ENCODE measurements at places on chromosomes 2 and 18.
A peak's percentile ranks its signal among the peaks of the same experiment; 100 is the strongest.

DNA sequence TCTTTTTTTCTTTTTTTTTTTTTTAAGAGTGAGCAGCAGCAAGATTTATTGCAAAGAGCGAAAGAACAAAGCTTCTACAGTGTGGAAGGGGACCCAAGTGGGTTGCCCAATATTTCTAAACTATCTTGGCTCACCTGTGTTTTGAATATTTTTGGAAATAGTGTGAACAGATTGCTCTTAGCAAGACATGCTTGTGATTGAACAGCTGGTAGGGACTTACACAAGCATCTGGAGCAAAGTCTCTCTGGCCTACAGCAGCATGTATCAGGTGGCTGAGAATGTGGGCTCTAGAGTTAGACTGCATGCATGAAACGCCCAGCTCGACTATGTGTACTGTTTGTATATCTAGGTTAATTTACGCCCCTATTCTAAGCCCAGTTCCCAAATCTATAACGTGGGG lies 40.3 kb upstream of the FBXO11 start:
- no peak for DNase-seq

- DNase-seq, result no peak
Measured at GRCh38 chr18:23712445-23712844, 23.2 kb downstream of the LAMA3 start.

- DNase-seq, result no peak
Measured at GRCh38 chr2:181357979-181358378, 99.2 kb upstream of the ITGA4 start.

- DNase-seq, result no peak
Measured at GRCh38 chr2:33530690-33531548, 54.5 kb downstream of the RASGRP3 start.

DNA sequence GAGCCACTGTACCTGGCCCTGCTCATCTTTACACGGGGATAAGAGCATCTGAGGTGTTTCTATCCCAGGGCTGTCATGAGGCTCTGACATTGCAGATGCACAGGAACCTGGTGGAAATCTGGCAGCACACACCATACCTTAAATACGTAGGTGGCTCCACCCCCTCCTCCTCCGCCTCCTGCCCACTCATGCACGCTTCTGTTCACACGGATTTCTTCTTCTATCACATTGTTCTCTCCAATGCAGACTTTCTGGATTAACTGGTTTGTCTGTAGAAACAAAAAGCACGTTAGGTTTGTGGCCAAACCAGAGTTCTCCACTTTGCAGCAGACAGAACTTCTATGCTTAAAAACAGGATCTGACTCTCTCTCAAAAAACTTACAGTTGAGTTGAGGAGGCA lies 118.2 kb downstream of the CLIP4 start:
- DNase-seq, result no peak

GRCh38 chr2:129103936-129104878 lies 785.5 kb upstream of the HS6ST1 start:
- no peak for DNase-seq

DNA sequence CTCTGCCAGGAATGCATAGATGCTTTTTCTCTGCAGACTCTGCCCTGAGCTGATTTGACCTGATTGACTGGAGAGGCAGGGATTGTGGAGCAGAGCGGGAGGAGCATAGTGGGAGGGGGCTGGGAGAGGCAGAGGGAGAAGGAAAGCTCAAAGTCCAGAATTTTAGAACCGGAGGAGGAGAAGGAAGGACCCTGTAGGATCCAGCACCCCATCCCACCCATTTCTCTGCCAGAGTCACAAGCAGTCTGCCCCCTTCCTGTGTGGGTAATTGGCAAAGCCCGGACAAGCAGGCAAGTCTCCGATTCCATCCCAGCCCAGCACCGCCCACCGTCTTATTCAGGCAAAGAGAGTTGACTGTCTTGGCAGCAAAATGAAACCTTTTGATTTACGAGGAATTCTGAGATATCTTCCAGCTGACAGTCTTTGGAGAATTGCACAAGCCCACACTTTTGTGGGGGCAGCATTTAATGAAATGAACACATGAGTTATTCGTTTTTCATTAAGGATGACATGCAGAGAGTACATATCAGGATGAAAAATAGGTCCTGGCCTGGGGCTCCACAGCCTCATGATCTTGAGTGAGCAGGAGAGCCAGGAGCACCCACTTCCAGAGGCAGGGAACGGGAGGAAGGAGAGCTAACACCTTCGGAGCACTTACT lies 103.1 kb downstream of the MCFD2 start:
- no peak for DNase-seq

DNA sequence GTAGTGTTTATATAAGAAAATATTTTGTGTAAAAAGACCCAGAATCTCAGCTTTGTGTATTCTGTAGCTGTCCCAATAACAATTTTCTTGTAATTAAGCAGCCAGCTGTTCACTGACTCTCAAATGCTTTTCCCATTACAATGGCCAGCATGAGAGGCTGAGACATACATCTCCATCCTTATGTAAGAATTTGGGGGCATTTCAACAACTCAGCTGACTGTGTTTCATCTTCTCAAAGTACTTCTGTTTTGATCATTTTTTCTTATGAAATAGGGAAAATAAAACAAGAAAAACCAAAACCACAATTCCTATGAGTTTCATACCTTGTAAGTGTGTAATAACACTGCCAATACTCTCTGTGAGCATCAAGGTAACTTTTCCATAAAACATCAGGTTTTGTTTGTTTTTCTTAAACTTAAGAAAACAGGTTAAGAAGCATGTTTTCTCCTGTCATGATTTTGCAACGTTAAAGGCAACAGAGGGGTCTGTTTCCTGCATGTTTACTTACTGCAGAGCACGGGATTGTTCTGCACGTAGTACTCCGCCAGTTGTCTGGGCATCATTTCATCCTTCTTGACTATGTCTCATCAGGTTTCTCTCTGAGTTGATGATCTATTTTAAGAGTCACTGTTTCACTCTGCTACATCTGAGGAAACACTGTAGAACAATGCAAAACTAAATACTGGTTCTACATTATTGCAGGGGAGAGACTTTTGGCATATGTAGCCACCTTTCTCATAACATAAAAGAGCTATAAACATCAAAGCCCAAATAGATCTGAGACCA lies 62.9 kb upstream of the CYRIA start:
- DNase-seq, result no peak

GRCh38 chr2:33021542-33022227 lies 74.9 kb downstream of the LTBP1 start:
- no peak for DNase-seq

GRCh38 chr2:230676546-230676945 lies 36.1 kb upstream of the CAB39 start:
- no peak for DNase-seq

GRCh38 chr18:50034029-50034428 lies 160.9 kb downstream of the MYO5B start:
- DNase-seq, result no peak

GRCh38 chr2:97819754-97820153 lies 106.4 kb downstream of the ZAP70 start:
- no peak for DNase-seq

DNA sequence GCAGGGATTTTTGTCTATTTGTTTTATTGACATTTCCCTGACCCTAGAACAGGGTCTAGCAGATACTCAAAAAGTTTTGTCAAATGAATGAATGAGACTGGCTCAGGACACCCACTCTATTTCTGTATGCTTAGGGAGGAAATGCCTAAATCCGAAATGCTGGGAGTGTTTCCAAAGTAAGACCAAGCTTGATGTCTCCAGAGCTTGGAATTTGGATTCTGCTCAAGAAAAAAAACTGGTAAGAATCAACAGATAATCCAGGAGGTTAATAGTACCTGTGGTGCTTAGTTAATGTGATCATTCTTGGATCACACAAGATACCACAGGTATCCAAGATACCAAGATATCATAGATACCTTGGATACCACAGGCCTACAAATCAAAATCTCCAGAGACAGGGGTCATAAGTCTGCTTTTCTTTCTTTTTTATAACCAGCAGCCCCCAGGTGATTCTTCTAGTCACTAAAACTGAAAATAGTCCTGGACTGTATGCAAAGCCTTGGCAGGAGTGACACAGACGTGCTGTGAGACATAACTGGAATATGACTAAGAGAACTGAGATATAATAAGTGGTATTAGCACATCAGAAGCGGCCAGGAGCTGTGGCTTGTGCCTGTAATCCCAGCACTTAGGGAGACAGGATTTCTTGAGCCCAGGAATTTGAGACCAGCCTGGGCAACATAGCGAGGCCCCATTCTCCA lies 39.9 kb upstream of the SP3 start:
- DNase-seq, result no peak

- DNase-seq, result no peak
Measured at GRCh38 chr2:233411162-233411561, 56.9 kb downstream of the DGKD start.

DNA sequence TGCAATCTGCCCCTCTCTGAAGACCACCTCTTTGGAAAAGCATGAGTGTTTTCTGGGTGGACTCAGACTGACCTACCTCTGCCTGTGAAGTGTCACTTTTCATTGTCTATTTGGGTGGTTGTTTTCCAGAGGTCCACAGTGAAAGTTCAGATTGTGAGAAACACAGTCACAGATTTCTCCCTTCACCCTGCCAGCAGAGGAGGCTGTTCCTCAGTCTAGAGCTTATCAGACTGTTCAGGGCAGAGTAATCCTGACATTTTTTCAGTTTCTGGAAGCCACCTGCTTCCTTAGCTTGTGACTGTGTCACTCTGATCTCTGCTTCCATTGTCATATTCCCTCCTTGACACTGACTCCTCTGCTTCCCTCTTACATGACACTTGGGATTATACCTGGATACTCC lies 55.4 kb upstream of the RMP24 start:
- no peak for DNase-seq

GRCh38 chr18:74083557-74083952 lies 64.1 kb downstream of the FBXO15 start:
- no peak for DNase-seq

- no peak for DNase-seq
Measured at GRCh38 chr2:32721376-32721775, 93.5 kb downstream of the TTC27 start.

GRCh38 chr2:170550501-170550900 lies 164.6 kb upstream of the SP5 start:
- no peak for DNase-seq

DNA sequence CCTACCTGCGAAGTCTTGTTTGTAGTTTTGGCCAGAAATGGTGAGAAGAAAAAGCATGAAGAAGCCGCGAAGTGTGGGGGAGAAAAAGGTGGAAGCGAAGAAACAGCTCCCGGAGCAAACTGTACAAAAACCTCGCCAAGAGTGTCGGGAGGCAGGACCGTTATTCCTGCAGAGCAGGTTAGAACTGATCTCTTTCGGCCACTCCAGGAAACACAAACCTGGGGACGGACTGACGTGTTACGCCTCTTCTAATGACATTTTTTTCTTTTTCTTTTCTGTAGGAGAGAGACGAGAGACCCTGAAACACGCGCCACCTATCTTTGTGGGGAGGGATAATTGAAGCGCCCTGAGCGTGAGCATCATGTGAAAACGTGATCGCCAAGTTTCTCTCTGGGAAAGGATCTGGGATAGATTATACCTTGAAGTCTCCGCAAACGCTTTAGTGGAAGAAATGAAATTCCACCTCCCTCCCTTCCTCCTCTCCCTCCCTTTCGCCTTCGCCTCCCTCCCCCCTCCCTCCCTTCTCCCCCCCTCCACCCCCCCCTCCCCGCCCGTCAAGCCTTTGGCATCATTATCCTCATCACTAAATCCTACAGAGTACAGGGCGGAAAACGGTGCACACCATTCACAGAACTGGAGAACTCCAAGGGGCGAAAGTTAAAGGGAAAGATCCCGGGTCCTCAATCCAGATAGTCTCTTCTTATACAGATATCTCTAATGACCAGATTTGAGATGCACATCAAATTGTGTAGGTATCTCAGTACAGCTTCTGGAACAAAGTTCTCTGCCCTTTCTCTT lies at the start of gene ZEB2:
Gene ZEB2, minus strand, starts transcription at position 186 of the 798 bp plus-strand sequence. CDS start 2,769 bp downstream, outside the sequence.
- peak; percentile 53 for DNase-seq

GRCh38 chr18:9557250-9557943 lies 57.0 kb downstream of the PPP4R1 start:
- no peak for DNase-seq

- no peak for DNase-seq
Measured at GRCh38 chr18:57915248-57915647, 112.1 kb upstream of the ATP8B1 start.

DNA sequence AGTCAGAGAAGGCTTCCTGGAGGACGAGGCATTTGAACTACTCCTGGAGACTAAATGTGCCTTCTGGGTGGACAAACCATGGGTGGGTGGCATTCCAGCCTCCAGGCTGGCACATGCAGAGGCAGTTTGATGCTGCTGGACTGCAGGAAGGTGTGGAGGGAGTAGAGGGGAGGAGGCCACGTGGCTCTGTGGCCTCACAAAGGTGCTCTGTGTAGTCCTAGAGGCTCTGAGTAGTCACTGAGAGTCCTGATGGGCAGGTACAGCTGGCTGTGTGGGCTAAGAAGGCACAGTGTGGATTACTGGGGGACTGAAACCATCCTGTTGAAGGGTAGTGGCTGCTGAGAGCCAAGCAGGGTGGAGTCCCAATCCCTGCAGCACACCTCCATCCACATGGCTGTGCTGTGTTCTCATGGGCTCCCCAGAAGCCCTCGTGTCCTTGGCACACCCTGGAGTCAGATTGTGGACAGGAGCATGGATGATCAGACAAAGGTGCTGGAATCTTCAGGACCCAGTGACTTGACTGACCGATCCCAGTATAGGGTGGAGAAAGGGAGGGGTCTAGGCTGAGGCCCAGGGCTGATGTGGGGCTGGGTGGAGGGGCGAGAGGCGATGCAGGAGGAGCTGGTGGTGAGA lies 87.4 kb upstream of the HS6ST1 start:
- no peak for DNase-seq

DNA sequence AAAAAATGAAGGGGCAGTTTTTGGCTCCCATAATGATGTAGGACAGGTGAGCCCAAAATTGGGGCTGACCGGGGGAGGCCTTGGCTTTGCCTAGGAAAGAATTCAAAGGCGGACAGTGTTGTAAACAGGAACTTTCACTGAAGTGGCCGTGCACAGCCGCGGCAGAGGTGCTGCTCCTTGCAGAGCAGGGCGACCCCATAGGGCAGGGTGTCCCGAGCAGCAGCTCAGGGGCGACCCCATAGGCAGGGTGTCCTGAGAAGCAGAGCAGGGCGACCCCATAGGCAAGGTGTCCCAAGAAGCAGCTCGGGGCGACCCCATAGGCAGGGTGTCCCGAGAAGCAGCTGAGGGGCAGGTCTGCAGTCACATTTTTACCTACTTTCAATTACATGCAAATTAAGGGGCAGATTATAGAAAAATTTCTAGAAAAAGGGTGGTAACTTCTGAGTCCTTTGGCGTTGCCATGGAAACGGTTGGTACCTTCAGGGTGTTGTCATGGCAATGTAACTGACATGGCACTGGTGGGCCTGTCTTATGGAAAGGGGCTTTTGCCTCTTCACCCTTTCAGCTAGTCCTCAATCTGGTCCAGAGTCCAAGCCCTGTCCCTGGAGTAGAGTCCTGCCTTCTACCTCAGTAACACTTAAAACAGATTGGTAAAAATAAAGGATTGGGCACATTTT lies 134.5 kb downstream of the FBXO15 start:
- no peak for DNase-seq

DNA sequence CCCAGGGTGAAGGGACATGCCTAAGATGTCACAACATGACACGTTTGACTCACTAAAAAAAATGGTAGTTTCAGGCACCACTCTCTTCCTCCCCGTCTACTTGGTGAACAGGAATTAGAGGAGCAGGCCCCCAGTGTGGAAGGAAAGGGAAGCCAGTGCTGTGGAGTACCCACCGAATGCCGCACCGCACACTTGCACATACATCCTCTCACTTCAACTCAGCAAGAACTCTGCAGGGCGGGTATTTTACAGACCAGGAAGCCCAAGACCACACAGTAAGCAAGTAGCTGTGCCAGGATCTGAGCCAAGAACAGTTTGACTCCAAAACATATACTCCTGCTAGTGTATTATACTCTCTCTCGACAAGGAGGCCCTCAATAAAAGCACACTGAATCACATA lies 69.8 kb downstream of the BCL2 start:
- no peak for DNase-seq

GRCh38 chr2:165793779-165794535 lies at the start of gene GALNT3:
Gene GALNT3, minus strand, starts transcription at chr2:165794247. Its CDS starts 23,547 bp downstream, at chr2:165770700.
- DNase-seq, result peak; percentile 53

Measured in NK-92 treated with Interleukin-12 subunit alpha and Interleukin-12 subunit beta, amount 100 ng/mL, for 24 hours (cell line).